ENCODE measurements at places on chromosomes 6 and 20. TPM values are rescaled to one million over a fixed set of nuclear protein-coding genes. Genes with fewer than 3 reads are reported as not detected.

F13A1 gene
- total RNA-seq, result 529 TPM

CNKSR3 gene
- 5.8 TPM for total RNA-seq

MLN gene
- not detected for total RNA-seq

HLA-DPB1 gene
- total RNA-seq, result 100 TPM

STX16 gene
- 51.6 TPM for total RNA-seq

DEFB132 gene
- 1.6 TPM for total RNA-seq

TOMM6 gene
- total RNA-seq, result 122 TPM

ENPP1 gene
- total RNA-seq, result 21.7 TPM

JPH2 gene
- 7.3 TPM for total RNA-seq

PACRG gene
- total RNA-seq, result not detected

PRR18 gene
- total RNA-seq, result 0.63 TPM

EYA4 gene
- 2.9 TPM for total RNA-seq

SLC26A8 gene
- total RNA-seq, result 0.12 TPM

NKAPL gene
- total RNA-seq, result 4.4 TPM

AIF1 gene
- total RNA-seq, result 91.0 TPM

GPX5 gene
- not detected for total RNA-seq

PPP1R14C gene
- not detected for total RNA-seq

BIRC7 gene
- total RNA-seq, result 0.48 TPM

ELOVL2 gene
- total RNA-seq, result 0.13 TPM

GGTLC1 gene
- not detected for total RNA-seq

All from omental fat pad (tissue), 4 donors.